ENCODE measurements at places on chromosomes 12 and 14.
A peak's percentile ranks its signal among the peaks of the same experiment; 100 is the strongest.

DNA sequence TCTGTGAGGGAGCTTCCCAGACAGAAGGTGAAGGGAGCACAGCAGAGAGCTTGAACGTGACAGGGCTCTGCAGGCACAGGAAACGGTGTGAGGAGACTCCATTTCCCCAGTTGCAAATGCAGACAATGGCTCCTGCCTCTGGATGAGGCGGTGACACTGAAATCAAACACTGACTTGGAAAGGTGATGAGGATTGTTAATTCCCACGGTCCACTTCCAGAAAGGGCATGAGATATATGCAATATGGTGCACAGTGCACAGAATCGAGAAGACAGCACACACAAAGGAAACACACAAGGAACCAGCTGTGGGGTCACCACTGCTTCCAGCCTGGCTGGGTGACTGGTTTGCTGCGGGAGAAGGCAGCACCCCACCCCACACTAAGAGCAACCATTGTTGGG is 42.0 kb downstream of the SYNE3 start:
- no peak for DNase-seq

- DNase-seq = no peak
Observed at GRCh38 chr12:4051596-4051995, 178.4 kb upstream of the PARP11 start.

DNA sequence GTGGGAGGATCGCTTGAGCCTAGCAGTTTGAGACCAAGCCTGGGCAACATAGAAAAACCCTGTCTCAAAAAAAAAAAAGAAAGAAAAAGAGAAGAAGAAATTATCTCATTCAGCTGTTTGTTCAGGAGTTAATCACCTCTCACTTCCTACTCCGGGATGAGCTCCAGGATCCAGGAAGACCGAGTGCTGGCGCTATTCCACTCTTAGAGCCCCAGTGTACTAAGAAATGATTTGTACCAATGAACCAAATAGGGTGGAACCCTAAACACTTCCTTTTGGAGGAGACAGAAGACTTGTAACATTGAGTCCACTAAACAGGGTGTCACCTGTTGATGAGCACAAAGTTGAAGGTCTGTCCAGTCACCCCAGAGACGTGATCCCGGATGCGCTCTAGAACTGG is 3.6 kb downstream of the ALKBH2 start:
- no peak for DNase-seq

GRCh38 chr12:59858508-59859170 is 262.8 kb downstream of the SLC16A7 start:
- no peak for DNase-seq

GRCh38 chr12:128671528-128672042 is 152.2 kb downstream of the SLC15A4 start:
- DNase-seq = no peak

GRCh38 chr12:57129889-57130288 is 1.6 kb downstream of the LRP1 start:
- DNase-seq = peak; percentile 78

DNA sequence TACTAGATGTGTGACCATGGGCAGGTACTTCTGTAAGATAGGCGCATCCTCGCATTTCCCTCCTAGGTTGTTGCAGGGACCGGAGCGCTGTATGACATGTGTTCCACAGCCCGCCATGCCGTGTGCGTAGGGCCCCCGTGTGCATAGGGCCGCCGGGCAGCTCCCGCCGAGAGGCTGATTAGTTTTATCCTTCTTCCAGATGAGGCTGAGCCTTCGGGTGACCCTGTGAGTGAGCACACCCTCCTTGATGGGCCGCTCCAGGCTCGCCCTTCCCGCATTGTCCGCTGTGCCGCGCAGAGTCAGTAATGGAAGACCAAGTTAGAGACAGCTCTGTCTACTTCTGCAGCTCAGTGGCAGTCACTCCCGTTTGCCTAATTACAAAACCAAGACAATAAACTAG is 72.9 kb upstream of the DYNC1H1 start:
- no peak for DNase-seq

GRCh38 chr12:67352682-67353081 is 83.5 kb downstream of the CAND1 start:
- DNase-seq = no peak

GRCh38 chr12:112852810-112853209 is 54.0 kb upstream of the OAS1 start:
- no peak for DNase-seq

- peak; percentile 19 for DNase-seq
Observed at GRCh38 chr12:65121049-65121955, at the start of gene WIF1. WIF1 (minus strand) TSS chr12:65121305; CDS start chr12:65121191, 114 bp downstream.

GRCh38 chr14:54251356-54251755 is 145.5 kb upstream of the CDKN3 start:
- no peak for DNase-seq

All from adipocyte (in vitro differentiated cells).